ENCODE measurements at places on chromosomes 4 and X.
A peak's percentile ranks its signal among the peaks of the same experiment; 100 is the strongest.

DNA sequence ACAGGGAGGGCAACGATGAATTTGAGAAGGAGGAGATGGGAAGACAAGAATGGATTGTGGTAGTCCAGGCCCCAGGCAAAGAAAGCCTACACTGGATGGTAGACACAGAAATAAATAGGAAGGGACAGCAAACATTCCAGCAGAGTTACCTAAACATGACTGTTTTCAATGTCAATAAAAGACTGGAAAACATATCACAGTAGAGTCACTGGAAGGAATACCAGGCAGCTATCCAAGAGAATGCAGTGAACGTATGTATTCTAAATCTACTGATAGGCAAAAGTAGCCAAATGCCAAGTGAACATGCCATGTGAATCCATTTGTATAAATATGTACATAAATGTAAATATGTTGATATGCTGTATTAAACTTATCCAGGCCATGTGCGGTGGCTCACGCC is 183.0 kb downstream of the PALLD start:
- no peak for DNase-seq
- H3K4me1 ChIP-seq, result no peaks in the 10 kb centered on the region
- H3K4me3 ChIP-seq, result no peak overlapping the region
- no peak overlapping the region for H3K27ac ChIP-seq

DNA sequence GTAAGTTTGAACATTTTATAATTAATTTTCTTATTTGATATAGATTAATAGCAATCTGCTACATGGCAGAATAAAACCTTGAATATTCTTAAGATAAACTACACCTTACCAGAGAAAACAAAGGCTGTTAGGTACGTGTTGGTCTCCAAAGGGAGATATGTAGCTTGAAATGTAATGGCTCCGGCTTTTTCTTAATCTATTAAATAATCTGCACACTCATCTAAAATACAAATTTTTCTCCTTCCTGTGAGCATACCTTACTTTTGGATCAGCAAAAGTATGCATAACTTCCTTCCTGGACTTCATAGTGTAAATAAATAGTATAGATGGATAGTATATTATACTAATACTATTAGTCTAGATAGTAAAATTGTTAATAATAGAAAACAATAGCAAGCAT is 141.3 kb downstream of the JADE1 start:
- H3K27ac ChIP-seq, result no peak overlapping the region
- no peaks in the 10 kb centered on the region for H3K27me3 ChIP-seq
- no peak for DNase-seq
- H3K4me1 ChIP-seq, result no peaks in the 10 kb centered on the region
- no peak overlapping the region for H3K4me3 ChIP-seq

GRCh38 chr4:28385801-28386200 is 1525.2 kb downstream of the STIM2 start:
- H3K36me3 ChIP-seq, result no peaks in the 10 kb centered on the region
- no peaks in the 10 kb centered on the region for H3K27me3 ChIP-seq
- H3K4me3 ChIP-seq, result no peak overlapping the region
- no peak overlapping the region for H3K27ac ChIP-seq
- no peak for DNase-seq

- no peaks in the 10 kb centered on the region for H3K27me3 ChIP-seq
- no peak overlapping the region for H3K27ac ChIP-seq
- no peak overlapping the region for H3K4me3 ChIP-seq
- H3K36me3 ChIP-seq, result no peaks in the 10 kb centered on the region
Measured at GRCh38 chr4:79851625-79852304, 221.3 kb downstream of the ANTXR2 start.

DNA sequence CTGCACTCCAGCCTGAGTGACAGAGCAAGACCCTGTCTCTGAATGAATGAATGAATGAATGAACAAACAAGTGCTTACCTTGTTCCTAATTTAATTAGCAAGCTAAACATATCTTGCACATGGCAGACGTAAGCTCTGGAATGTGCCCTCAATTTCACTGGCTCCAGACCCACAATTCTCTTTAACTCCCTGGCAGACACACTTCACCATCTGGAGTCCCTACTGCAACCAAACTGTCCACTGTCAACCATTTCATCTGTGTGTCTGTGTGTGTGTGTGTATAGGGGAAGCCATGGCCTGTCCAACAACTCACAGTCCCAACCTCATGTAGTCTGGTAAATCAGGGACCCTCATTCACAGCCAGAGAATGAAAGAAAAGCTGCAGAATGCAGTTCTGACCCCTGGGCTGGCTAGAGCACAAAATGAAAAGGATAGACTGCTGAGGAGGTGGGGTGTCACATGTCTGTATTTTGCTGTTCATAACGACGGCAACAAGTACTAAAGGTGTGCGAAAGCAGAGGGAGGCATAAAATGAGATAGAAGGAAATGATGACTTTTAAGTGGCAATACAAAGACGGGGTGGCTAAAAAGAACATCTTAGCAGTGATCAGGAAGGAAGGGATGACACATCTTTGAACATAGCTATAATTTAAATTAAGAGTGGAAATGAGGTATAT is 114.1 kb downstream of the TSPAN5 start:
- no peak for DNase-seq
- H3K27me3 ChIP-seq, result no peaks in the 10 kb centered on the region
- no peaks in the 10 kb centered on the region for H3K4me1 ChIP-seq
- H3K36me3 ChIP-seq, result no peaks in the 10 kb centered on the region

DNA sequence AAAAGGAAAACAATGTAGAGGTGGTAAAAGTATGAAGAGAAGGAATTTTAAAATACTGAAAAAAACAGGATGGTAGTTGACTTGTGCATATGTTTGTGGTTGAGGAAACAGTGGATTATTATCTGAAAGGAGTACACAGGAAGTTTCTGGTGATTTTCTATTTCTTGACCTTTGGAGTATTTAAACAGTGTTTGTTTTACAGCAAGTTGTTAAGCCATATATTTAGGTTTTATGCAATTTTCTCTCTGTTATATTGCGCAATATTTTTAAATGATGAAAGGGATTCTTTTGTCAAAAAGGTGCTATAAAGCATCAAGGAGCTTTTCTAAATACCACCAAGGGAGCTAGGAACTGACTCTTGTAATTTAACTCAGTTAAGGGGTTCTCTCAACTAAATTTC is 343.1 kb upstream of the MAOA start:
- no peaks in the 10 kb centered on the region for H3K36me3 ChIP-seq
- no peak overlapping the region for H3K27ac ChIP-seq
- no peaks in the 10 kb centered on the region for H3K4me1 ChIP-seq

GRCh38 chrX:1450361-1451161 is 2.1 kb downstream of the ASMTL start:
- H3K4me1 ChIP-seq, result no peaks in the 10 kb centered on the region
- peaks cover 2% of the 10 kb centered on the region for H3K36me3 ChIP-seq

GRCh38 chr4:159105761-159106243 is 2.9 kb downstream of the RAPGEF2 start:
- H3K36me3 ChIP-seq, result no peaks in the 10 kb centered on the region
- H3K27ac ChIP-seq, result no peak overlapping the region
- H3K4me1 ChIP-seq, result peaks cover 3% of the 10 kb centered on the region
- DNase-seq, result peak; percentile 34

DNA sequence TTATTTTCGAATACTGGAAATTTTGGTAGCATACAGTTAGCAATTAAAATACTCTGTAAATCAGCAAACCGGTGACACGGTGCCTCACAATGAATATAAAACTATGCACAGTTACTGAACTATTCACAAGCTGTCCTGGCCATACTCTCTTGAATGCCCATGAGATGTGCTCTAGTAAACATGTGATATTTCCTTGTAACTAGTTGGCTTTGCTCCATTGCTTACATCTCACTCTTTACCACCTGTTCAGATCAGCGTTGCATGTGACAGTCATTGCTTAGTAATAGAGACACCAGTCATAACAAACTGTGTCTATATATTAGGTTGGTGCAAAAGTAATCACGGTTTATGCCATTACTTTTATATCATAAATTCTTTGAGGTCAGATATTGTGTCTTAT is 897.9 kb upstream of the FTHL17 start:
- no peak overlapping the region for H3K27ac ChIP-seq
- H3K36me3 ChIP-seq, result no peaks in the 10 kb centered on the region
- no peak for DNase-seq

Measured in mesendoderm (in vitro differentiated cells).